Epithelial cell of alveolus of lung (primary cell): ENCODE measurements at places on chromosomes 2 and 18. TPM values are rescaled to one million over a fixed set of nuclear protein-coding genes. Genes with fewer than 3 reads are reported as not detected.

The MPHOSPH10 gene
- total RNA-seq = 20.4 and 22.4 TPM in 2 replicates

The CIB4 gene
- total RNA-seq = not detected in 2 replicates

The ASPRV1 gene
- total RNA-seq = 0.26 and 3.4 TPM in 2 replicates

The UGT1A4 gene
- not detected in 2 replicates for total RNA-seq

The TUBA3E gene
- not detected in 2 replicates for total RNA-seq

The STARD7 gene
- 89.1 and 97.7 TPM in 2 replicates for total RNA-seq

The DSG4 gene
- not detected in 2 replicates for total RNA-seq

The ABCG5 gene
- total RNA-seq = not detected in 2 replicates

The TCF23 gene
- not detected in 2 replicates for total RNA-seq

The MYO3B gene
- total RNA-seq = 0.13 TPM in 1 of 2 replicates, not detected in the other

The LRRC30 gene
- total RNA-seq = not detected in 2 replicates

The PLB1 gene
- total RNA-seq = 1.0 TPM in 1 of 2 replicates, not detected in the other

The PDE11A gene
- total RNA-seq = 0.13 TPM in 1 of 2 replicates, not detected in the other

The TEKT4 gene
- not detected in 2 replicates for total RNA-seq

The ATP6V1B1 gene
- 0.40 and 4.1 TPM in 2 replicates for total RNA-seq

The DLX1 gene
- not detected in 2 replicates for total RNA-seq

The M1AP gene
- total RNA-seq = not detected in 2 replicates

The HOXD9 gene
- total RNA-seq = not detected in 2 replicates

The KATNAL2 gene
- 0.65 and 1.1 TPM in 2 replicates for total RNA-seq

The FEV gene
- not detected in 2 replicates for total RNA-seq

The BIN1 gene
- 63.5 and 76.5 TPM in 2 replicates for total RNA-seq

The RGPD4 gene
- total RNA-seq = not detected in 2 replicates

The FIGN gene
- 1.0 and 5.3 TPM in 2 replicates for total RNA-seq

The GAL3ST2 gene
- 0.64 TPM in 1 of 2 replicates, not detected in the other for total RNA-seq

The PAX8 gene
- total RNA-seq = 1.0 and 1.9 TPM in 2 replicates

The LYG1 gene
- total RNA-seq = not detected in 2 replicates

The STAT4 gene
- total RNA-seq = 0.64 and 1.9 TPM in 2 replicates

The GTF2A1L gene
- 0.13 and 1.5 TPM in 2 replicates for total RNA-seq

The SCYGR5 gene
- not detected in 2 replicates for total RNA-seq

The CCNT2 gene
- 10.6 and 13.3 TPM in 2 replicates for total RNA-seq

The ANTXR1 gene
- 35.7 and 98.2 TPM in 2 replicates for total RNA-seq

The UPP2 gene
- not detected in 2 replicates for total RNA-seq

The ANKRD53 gene
- 1.3 and 1.4 TPM in 2 replicates for total RNA-seq

The SYT4 gene
- not detected in 2 replicates for total RNA-seq

The UCN gene
- total RNA-seq = 1.0 and 11.3 TPM in 2 replicates

The MC4R gene
- not detected in 2 replicates for total RNA-seq

The RNU2-63P gene
- total RNA-seq = not detected in 2 replicates

The SESTD1 gene
- 11.5 and 18.3 TPM in 2 replicates for total RNA-seq

The KHK gene
- total RNA-seq = 0.24 and 1.0 TPM in 2 replicates

The SERPINB4 gene
- 0.64 TPM in 1 of 2 replicates, not detected in the other for total RNA-seq

The COL6A3 gene
- 1,213 and 2,045 TPM in 2 replicates for total RNA-seq

The BARD1 gene
- 7.3 and 10.7 TPM in 2 replicates for total RNA-seq

The SERPINB12 gene
- total RNA-seq = not detected in 2 replicates

The HOXD11 gene
- total RNA-seq = not detected in 2 replicates

The CFAP65 gene
- total RNA-seq = not detected in 2 replicates

The IL1B gene
- 1.4 and 69.0 TPM in 2 replicates for total RNA-seq
